ENCODE measurements at places on chromosomes 1 and 21.

DNA sequence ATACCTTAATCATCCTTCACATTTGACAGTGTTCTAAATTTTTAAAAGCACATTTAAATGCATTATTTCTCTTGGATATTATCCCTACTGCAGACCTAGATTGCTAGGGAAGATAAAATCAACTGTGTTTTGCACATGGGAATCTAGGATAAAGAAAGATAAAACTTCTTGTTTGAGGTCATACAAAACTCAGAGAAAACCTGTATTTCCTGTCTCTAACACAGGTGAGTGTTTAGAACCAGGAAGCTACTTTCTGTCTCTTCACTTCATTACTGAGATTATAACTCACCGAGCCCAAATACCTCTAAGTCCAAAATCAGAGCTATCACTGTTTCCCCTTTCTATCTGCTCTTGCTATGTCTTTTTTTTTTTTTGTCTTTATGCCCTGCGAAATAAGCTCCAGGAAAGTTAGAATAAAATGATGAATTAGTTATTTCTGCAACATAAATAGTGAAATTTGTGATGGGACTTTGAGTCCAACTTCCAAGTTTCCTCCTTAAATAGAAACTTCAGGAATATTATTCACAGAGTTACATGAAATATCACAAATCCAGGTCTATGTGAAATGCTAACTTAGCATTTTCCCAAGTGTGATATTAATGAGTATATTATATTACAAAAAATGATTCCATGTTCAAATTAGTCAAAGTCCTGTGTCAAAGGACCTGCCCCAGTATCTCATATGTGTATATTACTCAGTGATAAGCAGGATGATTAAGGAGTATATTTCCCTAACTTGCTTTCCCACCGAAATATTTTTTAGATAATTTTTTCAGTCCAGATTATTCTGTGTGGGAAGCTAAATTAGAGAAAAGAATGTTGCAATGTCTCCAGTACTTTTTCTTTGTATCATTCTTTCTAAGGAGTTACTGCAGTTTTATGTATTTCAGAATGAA, 226.4 kb downstream of the PLA2G4A start:
- no peak for DNase-seq

GRCh38 chr1:3736131-3736561, 16.1 kb upstream of the CCDC27 start:
- DNase-seq = no peak

DNA sequence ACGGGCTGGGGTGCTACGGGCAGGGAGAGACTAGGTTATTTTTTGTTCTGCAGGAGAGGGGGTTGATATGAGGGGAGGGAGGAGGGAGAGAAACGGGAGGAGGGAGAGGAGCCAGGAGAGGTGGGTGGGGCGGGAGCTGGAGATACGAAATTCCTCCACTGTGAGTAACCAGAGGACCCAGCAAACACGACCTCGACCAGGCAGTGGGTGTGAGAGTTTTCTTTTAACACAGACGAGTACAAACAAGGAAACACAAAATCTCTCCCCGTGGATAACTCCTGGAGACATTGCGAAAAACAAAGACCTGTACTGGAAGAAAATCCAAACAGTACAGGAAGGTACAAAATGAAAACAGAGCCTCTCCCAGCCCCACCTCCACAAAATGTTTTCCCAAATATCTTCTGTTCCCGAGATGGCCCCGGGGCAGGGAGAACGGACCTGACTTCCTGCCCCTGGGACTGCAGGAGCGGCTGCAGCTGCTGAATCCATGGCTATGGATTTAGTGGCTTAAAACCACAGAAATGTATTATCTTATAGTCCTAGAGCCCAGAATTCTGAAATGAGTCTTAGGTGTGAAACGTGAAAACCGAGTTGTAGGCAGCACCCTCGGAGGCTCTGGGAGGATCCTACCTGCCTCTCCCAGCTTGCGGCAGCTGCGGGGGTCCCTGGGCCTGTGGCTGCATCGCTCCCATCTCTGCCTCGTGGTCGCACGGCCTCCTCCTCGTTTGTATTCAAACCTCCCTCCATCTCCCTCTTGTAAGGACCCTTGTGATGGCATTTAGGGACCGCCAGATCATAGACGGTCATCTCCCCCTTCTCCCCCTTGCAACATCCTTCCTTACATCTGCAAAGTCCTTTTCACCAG, 82.2 kb downstream of the RIPK4 start:
- DNase-seq = no peak

DNA sequence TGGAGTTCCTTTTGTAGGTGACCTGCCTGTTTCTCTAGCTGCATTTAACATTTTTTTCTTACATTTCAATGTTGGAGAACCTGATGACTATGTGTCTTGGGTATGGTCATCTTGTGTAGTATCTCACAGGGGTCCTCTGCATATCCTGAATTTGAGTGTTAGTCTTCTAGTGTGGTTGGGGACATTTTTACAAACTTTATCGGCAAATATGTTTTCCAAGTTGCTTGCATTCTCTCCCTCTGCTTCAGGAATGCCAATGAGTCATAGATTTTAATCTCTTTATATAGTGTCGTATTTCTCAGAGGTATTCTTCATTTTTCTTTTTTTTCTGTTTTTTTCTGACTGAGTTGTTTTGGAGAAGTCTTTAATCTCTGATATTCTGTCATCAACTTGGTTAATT, 684.0 kb downstream of the NCAM2 start:
- no peak for DNase-seq

GRCh38 chr1:145895471-145895870, 9.8 kb upstream of the ANKRD35 start:
- no peak for DNase-seq

DNA sequence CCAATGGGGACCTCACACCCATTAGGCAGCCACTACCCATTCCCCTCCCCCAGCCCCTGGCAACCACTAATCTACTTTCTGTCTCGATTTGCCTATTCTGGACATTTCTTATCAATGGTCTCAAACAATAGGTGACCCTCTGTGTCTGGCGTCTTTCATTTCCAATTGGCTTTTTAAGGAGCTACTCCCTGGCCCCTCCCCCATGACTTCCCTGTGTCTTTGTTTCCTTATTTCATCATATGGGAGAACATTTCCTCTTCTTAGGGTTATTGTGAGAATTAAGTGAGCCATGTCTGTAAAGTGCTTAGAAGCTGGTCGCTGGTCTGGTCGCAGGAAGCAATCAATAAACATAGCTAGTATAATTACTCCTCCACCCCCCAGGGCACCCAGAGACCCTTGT, 80.9 kb downstream of the SPSB1 start:
- no peak for DNase-seq

DNA sequence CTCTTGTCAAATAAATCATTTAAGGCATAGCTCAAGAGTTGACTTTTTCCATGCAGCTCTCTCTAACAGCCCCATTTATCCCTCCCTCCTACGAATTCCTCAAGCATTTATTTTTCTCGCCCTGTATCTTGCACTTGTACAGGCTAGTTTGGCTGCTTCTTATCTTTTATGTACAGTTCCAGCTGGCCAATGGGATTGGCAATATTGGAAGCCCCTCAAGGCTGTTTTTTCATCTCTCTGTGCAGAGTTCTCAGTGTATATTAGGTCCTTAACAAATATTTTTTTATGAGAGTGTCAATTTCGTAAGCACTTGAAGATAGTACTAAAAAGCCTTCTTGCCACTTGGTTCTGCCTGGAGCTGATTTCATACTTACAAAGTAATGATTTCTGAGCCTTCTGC, 356.0 kb downstream of the ST6GALNAC3 start:
- no peak for DNase-seq

DNA sequence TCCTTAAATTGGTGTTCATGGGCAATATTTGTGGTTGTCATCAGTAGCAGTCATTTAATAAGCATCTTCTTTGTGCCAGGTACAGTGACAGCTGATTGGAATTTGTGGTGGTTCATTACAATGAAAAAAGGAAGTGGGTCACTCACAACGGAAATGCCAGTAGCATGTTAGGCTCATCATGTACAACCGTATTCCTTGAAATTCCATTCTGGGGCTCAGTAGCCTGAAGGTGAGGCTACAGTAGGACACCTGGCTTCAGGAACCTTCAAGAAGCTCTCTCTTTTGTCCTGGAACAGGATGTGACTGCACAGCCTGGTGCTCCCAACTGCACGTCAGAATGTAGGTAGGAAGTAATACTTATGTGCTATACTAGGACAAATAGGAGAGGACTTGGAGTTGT, 93.9 kb downstream of the ST3GAL3 start:
- no peak for DNase-seq

DNA sequence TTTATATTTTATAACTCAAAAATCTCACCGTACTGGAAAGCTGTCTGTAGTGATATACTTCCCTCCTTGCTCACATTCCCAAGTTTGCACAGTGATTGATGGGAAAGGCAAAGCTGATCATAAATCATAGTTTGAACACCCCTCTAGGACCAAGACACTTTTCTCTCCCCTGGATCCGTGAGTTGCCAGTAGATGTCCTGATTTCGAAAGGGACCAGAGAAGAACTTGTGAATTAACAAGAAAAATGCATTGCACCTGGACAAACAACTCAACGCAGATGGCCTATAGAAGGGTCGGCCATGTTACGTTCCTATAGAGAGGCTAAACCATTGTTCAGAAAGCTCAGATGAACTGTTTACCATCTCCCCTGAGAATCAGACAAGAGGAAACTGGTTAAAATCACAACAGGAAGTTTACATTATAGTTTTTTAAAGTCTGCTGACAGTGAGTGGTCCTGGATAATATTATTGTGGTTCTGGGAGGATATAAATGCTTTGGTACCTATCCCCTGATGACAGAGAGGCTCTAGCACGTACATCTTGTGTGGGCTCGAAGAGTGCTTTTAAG, 124.0 kb upstream of the SLC45A1 start:
- DNase-seq = no peak

DNA sequence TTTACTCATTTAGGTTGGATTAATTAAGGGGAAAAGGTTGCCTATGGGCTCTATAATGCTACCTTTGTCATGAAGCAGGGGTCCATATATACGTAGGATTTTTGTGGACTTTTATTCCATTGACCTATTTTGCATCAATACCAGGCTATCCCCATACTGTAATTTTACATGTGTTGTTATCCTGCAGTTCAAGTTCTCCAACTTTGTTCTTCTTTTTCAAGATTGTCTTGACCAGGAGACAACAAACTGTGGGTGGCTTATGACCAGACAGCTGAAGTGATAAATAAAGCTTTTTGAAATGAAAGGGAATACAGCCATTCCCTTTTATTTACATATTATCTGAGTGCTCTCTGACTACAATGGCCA, 345.7 kb downstream of the BARHL2 start:
- DNase-seq = no peak

- DNase-seq = no peak
Measured at GRCh38 chr1:237012788-237013383, 8.6 kb upstream of the MT1HL1 start.

GRCh38 chr1:55012661-55013060, 13.9 kb downstream of the BSND start:
- no peak for DNase-seq

DNA sequence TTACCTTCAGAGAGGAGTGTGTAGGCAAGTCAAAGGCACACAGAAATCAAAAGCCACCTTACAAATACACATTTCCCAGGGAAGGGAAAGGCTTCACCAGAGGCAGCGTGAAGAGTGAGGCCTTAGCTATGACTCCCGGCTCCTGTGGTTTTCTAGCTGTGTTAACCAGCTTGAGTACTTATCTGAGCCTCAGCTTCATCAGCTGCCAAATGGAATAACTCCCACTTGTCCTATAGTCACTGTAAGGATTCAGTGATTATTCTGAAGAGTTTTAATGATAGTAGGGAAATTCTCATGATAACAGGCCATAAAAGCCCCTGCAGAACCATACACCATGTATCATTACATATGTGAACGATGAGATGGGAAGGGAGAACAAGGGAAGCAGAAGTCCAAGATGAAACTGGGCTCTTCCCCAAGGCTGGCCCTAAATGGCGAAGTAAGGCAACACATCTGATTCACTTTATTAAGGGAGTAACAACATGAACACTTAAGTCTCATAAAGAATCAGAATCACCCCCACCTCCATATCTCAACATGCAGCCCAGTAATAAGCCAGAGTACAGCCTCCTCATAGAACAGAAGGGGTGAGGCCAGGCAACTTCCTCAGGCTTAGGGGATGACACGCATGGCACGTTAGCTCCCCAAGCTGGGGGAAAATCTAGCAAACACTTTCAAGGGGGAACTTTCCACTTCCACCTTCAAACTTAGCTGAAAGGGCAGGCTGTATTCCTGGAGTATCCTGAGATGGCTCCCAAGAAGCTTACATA, 63.7 kb downstream of the SLC66A1 start:
- DNase-seq = no peak

DNA sequence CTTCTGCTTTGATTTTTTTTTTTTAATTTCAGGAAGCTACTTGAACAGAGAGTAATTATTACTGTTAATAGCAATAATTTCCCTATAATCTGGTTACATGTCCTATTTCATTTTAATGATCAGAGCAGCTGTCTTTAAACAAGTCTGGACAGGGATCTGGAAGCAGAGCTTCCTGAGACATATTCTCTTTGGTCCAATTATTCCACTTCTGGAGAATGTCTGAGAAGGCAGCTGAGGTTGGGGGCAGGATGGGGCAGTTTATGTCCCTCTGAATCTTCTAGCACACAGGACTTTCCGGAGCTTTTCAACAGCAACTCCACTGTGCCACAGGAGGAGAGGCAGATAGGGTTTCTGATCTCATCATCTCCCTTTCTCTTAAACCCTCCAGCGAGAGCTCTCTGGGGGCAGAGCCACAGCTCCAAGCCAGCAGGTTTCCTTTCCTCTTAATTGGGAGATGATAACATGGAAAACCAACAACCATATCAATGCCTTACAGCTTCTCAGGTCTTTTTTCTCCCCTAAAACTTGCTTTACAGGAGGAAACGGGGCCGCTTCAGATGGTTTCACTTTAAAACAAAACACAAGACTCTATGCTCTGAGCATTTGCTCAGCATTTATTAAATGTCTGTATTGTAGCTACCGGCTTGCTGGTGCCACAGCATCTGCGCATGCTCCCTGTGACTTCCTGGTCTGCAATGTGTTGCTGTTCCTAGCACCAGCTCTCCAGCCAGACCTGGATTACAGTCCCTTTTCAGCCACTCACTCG, 425.7 kb upstream of the USP24 start:
- no peak for DNase-seq

GRCh38 chr1:12173631-12174121, 6.9 kb downstream of the TNFRSF1B start:
- DNase-seq = no peak

DNA sequence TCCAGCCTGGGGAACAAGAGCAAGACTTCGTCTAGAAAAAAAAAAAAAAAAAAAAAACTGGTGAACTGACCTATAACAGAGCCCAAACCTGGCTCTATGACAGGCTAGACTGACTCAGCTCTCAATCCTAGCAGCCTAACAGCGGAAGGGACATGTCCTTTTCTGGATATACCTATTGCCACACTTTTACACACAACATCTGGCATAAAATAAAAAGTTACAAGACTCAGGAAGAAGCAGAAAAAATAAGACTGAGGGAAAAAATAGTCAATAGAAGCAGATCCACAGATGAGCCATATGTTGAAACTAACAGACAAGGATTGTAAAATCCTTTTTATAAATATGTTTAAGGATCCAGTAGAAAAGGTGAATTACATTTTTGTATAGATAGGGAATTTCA, 57.5 kb upstream of the IPO9 start:
- no peak for DNase-seq

GRCh38 chr21:14739590-14739989, 193.5 kb upstream of the SAMSN1 start:
- no peak for DNase-seq
